ENCODE measurements at places on chromosomes 5 and 9. TPM values are rescaled to one million over a fixed set of nuclear protein-coding genes. Genes with fewer than 3 reads are reported as not detected.

DNA sequence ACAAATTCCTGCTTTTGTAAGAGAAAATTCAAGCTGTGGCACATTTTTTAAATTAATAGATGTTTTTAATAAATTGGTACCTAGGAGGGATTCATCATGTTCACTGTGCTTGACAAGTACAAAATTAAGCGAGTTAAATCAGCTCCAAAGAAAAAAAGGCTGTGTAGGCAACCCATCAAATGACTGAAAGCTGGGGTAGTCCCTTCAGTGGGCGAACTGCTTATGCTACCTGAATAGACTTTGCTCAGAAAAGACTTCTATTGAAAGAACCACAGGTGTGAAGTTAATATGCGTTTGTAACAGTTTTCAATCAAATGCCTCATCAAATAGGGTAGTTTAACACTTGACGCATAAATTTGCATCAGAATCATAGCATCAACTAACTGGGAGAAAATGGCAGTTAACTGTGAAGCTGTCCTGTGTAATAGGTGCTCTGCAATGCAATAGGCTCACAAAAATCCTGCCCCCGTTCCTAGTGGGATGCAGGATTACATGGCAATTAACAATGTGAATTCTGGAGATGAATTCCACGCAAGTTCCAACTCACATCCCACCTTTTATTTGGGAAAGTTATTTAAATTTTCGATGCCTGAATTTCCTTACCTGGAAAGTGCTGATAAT is 14.4 kb upstream of the ARL15 start:
- DNase-seq, result no peak

DNA sequence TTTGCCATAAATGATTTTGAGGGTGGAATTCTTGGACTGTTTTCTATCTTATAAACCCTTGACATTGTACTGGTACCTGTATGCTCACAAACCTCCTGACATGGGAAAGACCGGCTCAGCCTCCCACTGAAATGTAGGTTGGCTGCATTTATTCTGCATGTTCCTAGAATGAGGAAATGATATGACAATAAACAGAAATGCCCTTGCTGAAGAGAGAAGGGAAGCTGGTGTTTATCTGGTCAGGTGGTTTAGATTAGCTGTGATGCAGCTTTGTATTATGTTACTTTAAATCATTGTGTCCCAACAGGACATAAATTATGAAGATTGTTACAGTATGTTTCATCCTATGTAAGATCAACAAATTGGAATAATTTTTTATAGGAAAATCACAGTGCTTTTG is 23.1 kb upstream of the CATSPER3 start:
- no peak for DNase-seq

GRCh38 chr5:148972396-148972795 is 90.5 kb downstream of the SH3TC2 start:
- no peak for DNase-seq

GRCh38 chr5:37991301-37992299 is 151.8 kb upstream of the GDNF start:
- no peak for DNase-seq

GRCh38 chr9:130995086-130996011 is 13.6 kb upstream of the LAMC3 start:
- no peak for DNase-seq

DNA sequence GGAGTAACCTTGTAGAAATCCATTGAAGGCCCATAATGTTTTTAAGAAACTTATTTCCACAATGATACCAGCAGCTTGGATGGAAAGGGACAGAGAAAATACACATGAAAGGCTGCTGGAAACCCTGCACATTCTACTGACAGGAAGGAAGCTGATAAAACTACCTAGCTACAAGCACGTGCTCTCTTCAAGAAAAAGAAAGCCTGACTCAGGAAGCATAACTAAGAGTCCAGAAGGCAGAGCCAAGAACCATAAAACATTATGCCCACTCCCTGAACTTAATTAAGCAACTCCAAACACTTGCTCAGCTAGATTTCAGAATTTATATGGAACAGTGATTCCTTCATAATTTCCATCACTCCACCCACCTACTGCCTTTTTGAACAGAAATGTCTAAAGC is 430.8 kb downstream of the SEMA5A start:
- no peak for DNase-seq

GRCh38 chr9:112042244-112042638 is 132.9 kb downstream of the SUSD1 start:
- DNase-seq, result no peak

Gene POU5F2
- 0.64 TPM for total RNA-seq

Gene STK32A
- total RNA-seq, result 0.87 TPM

DNA sequence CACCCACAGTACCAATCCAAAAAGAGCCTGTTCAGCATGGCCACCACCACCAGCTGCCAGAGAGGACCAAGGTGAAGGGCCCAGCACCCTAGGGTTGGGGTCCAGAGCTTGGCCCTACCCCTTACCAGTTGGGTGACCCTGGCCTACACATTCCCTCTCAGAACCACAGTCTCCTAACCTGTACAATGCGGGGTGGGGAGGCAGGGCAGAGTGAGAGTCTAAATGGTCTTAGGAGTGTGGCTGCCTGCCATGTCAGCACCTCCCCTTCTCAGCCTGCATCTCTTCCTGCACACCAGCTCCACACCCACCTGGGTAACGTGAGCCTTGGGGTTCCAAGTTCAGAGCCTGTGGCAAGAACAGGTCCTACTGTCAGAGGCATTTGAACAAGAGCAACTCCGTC is 92.2 kb downstream of the C5orf15 start:
- no peak for DNase-seq

DNA sequence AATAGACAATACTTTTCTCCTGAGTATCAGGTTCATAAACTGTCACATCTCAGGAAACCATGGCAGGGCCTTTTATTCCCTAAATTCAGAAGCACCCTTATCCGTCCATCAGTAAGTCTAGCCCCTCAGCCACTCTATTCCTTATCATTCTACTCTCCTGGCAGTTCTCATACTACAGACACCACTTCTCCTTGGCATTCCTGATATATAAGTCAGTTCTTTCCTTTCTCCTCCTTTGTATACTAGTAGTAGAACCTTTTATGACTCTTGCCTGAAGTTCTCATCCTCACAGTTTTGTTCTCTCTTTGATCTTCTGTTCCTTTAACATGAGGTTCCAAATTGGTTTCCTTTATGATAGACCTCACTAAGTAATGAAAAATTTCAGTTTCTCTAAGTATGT is 29.3 kb downstream of the GRAMD2B start:
- DNase-seq, result no peak

Gene MAP1B
- total RNA-seq, result 251 TPM

Gene KIF20A
- 10.3 TPM for total RNA-seq

DNA sequence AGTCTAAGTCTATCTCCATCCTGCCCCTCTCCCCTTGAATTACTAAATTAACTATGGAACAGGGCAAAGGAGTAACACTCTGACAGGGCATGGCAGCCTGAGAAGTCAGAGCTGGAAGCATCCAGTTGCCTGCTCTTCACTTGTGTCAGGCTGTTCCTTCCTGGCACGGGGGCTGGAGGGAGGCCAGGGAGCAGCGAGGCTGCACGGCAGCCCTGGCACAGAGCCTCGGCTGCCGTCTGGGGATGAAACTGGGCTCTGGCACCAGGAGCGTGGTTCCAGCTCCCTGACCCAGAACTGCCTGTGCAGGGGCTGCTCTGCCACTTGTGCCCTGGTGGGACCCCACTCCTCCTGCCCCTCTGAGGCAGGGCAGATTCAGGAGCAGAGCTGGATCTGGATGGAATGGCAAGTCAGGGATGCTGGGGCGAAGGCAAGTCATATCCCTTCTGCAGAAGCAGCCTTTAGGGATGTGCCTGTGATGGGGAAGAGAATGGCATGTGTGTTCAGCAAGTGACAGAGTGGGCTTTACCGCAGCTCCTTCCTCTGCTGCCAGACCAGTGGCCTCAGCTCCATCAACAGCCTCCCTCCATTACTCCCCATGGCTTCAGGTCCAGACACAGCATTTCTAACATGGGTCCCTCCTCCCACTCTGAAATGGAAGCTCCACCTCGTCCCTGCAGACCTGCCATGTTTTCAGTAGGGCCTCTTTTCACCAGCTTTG is 42.2 kb upstream of the PDE8B start:
- DNase-seq, result no peak

Gene DMRT2
- 0.31 TPM for total RNA-seq

DNA sequence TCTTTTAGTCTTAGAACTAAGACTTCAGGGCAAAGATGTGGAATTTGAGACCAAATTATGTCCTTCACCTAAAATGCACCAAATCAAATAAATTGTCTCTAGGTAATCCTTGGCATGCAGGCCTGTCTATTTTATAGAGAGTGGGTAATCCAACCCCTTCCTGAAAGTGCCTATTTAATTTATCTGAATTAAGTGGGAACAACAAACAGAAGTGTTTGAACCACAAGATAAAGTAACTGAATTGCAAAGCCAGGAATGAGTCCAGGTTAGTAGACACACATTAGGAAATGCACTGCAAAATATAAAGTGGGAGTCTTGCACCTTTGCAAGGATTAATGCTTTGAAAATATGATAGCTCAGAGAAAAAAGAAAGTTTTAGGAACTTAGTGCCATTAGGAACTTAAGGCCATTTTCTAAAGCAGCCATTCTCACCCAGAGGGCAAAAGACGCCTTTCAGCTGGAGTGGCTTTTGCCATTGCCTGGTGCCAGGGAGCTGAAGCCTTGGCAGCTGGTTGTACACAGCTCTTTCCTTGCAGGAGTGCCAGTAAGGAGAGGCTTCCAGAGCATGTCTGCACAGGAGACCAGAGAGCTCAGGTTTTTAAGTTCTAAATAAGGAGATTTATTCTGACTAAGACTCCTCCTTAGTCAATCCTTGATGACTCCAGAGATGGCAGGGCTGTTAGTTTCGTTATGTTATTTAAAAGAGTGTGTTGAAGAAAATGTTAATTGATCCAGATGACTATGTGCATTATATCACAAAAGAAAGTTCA is 151.7 kb upstream of the ELL2 start:
- no peak for DNase-seq

GRCh38 chr9:6566409-6567139 is 79.0 kb downstream of the GLDC start:
- DNase-seq, result no peak

Gene BTNL3
- total RNA-seq, result 0.36 TPM

DNA sequence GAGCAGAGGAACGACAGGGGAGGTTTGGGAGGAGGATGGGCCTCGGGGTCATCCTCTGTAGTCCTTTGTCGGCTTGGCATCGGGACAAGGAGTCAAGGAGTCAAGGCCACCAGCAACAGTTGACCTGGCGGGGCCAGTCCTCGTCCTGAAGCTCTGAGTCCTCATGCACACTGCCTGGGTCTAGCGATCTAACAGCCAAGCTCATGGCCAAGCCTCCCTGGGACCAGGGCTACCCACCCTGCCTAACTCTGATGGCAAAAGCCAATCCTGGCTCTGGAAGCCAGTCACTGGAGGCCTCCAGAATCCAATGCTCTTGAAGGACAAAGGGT is 49.8 kb downstream of the CAMK2A start:
- no peak for DNase-seq

DNA sequence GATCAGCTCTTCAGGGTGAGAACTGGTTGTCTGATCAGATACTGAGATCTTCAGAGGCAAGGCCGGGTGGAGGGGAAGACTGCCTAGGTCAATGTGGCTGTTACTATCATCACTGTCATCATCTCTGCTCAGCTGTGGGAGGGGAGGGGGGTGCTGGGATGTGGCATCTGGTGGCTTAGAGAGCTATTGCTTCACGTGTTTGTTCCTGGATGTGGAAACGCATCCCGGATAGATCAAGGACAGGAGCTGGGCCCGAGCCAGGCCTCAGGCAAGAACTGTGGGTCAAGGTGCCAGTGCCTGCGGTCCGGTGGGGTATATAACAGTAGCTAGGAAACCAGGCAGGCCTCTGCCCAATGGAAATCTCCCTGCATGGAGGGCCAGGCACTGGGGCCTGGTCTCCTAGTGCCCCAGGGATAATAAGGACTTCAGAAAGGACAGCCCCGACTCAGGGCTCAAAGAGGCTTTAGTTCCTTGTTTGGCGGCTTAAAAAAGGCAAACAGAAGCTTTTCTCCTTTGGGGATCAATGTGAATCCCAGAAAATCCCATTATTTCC is 30.3 kb upstream of the TIFAB start:
- DNase-seq, result no peak

DNA sequence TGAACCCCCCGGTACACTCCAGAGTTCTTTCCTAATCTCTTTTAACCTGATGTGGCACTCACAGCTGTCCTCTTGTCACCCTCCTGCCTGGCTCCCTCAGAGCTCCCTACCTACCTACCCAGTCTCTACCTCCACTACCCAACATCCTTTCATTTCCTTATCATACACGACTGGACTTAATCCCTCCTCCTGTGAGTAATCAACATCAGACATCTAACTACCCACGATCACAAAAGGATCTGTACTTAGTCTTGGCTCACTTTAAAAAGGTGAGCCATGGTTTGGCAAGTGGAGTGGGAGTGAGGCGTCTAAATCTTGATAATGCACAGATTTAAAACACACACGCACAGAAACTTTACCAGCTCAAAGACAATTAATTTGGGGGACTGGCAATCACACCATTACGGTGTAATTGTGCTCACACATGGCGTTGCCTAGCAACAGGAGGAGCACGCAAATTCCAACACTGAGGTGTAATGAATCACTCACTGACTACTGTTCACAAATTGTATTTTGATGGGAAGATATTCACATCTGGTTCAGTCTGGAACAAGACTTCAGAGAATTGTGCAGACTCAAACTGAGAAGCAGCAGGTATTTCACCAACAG is 235.9 kb downstream of the EPB41L4A start:
- no peak for DNase-seq

- no peak for DNase-seq
Measured at GRCh38 chr5:59685191-59685530, 208.4 kb downstream of the PDE4D start.

Gene FOXD4L5
- 0.10 TPM for total RNA-seq

Gene FOXD4
- total RNA-seq, result 0.49 TPM

GRCh38 chr5:150245111-150245789 is 44.3 kb downstream of the CAMK2A start:
- no peak for DNase-seq

DNA sequence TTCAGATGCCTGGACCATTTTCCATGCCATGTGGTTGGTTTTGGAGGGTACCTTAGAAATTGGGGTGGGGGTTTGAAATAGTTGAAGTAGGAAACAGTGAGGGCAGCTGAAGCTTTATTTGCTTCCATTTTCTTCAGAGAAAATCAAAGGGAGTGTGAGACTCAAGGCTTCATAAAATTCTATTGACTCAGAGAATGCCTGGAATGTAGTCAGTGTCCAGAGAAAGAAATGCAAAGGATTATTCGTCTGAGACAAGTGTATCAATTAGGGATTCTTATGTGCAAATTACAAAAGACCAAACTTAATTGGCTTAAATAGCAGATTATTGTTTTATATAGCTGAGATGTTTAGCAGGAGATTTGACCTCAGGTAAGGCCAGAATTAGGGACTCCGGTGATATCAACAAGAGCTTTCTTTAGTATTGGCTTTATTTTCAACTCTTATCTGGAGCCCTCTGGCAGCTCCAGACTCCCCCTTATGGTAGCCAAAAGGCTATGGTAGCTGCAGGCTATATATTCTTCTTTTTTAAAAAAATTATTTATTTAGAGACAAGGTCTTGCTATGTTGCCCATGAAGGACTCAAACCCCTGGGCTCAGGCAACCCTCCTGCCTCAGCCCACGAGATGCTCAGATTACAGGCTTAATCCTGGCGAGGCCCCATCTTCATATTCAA is 38.9 kb downstream of the PTTG1 start:
- DNase-seq, result no peak

- no peak for DNase-seq
Measured at GRCh38 chr9:12915366-12915954, 140.6 kb downstream of the LURAP1L start.

GRCh38 chr5:132081458-132081857 is 7.9 kb downstream of the CSF2 start:
- DNase-seq, result no peak

GRCh38 chr5:135309391-135310327 is 89.4 kb downstream of the MACROH2A1 start:
- no peak for DNase-seq

- no peak for DNase-seq
Measured at GRCh38 chr5:59529239-59529638, 364.3 kb downstream of the PDE4D start.

Measured in endothelial cell (in vitro differentiated cells).